ENCODE measurements at places on chromosomes 11 and 22.

- DNase-seq, result no peak
Measured at GRCh38 chr11:30991376-30991775, 378.2 kb downstream of the DCDC1 start.

DNA sequence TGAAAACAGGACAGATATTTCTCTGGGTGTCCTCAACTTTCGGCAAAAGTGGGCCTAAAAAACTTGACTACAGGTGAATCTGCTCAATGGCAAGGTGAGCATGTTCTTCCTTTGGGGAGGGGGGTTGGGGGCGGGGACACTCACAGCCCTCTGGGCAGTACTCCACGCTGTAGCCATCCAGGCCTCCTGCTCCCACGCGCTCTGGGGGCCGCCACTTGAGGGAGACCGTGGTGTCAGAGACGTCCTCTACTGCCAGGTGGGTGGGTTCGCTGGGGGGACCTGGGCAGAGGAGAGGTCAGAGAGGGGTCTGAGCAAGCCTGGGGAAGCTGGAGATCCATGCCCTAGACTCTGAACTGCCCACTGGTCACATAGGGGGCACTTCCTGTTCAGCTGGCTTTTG is 16.8 kb downstream of the MYBPC3 start:
- DNase-seq, result no peak

DNA sequence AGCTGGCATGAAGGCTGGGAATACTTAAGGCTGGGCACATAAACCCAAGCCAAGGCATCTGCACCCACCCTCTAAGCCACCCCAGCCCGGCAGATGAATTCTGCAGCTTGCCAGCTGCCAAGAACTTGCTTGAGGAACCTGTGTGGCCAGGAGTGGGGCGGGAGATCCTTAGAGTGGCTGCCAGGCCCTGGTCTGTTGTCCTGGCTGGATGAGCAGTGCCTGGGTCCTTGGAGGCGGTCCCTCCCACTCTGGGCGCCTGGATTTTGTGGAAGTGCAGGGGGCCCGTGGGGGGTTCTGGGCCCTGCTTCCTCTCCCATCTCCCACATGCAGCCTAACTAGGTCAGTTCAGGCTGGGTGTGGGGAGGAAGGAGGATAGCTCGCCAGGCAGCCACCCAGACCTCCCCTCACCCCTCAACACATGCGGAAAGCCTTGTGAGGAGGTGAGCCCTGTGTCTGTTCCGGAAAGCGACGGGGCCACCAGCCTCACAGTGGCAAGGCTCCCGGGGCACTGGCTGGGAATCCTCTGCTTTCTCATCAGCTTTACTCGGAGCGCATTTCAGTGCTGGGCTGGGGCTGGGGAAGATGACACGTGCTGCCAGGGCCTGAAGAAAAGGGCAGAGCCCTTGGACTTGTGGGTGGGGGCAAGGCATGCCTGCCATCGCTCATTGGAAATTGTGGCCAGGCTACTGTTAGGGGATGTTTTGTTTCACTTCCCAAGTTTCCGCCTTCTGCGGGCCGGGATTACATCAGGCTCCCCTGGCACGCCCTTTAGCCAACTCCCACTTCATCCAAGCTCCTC is 8.4 kb downstream of the DAGLA start:
- peak; percentile 80 for DNase-seq

DNA sequence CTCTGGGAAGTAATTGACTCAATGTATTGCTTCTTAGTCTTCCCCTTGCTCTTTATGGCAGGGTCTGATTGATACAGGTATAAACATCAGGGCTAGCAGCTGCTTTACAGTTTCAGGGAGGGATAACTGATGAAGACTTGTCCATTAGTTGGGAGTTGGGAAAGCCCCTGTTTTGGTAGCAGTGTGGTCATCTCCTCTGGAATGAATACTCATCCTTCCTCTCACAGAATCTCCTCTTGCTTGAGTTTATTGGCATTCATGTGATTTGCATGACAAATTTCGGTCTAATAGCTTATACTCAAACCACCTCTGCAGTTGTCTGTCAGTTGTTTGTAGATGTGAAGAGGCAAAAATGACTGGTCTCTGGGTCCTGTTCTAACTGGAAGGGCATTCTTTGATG is 79.7 kb downstream of the FAT3 start:
- DNase-seq, result no peak

DNA sequence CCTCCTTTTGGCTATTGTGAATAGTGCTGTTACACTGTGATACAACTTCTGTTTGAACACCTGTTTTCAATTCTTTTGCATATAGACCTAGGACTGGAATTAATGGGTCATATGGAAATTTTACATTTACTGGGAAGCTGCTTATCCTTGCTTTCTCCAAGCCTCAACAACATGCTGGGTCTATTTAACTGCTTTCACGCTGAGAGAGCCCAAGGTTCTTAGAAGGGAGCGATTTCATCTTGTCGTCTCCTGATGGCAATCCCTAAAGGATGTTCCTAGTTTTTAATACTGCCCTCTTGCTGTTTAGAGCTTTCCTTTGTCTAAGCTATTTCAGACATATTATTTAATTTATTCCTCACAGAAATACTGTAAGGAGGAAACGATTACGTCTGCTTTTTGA is 15.5 kb downstream of the IRAG1 start:
- no peak for DNase-seq

- no peak for DNase-seq
Measured at GRCh38 chr22:22519591-22519990, 479 bp downstream of the ZNF280A start.

GRCh38 chr11:67314218-67314617 is 10.9 kb downstream of the SSH3 start:
- no peak for DNase-seq

DNA sequence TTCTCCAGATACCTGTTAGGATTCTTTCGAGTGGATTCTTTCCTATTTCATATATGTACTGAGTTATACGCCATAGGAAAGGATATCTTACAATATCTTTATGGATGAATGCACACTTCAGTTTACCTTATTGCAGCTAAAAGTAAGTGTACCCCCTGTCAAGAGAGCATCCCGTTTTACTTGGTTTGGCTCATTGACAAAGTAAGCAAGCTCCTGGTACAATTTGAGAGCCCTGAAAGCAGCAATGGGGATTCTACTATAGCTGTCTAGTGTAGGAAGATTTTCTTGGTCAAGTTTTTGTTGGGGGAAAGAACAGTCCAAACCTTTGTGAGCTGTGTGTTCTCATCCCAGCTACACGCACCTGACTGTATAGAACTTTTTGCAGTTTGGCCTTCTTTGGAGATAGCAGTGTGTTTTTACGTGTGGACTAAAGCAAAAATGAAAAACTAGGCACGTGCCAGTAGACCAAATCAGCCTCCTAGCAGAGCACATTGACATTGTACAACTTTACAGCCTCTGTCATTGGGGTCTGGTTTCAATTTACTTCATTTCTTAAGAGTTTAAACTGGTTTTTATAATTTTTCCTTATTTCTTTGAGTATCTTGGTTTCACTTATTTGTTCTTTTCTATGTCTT is 44.0 kb downstream of the PPP6R3 start:
- no peak for DNase-seq

DNA sequence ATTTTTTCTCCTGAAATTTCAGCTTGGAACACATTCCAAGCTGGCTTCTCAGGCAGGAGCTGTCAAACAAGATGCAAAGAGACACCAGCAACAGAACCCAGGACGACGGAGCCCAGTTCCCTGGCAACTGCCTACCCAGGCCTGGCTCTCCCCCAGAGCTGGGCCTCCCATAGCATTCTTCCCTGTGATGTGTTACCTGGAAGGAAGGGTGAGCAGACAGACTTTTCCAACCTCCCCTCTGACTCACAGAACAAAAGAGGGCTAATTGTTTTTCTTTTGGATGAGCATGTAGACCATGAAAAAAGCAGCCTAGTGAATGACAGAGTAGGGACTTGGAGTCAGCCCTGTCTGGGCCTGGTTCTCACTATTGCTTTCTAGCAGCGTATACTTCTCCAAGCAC is 55.3 kb upstream of the BMAL1 start:
- DNase-seq, result no peak

DNA sequence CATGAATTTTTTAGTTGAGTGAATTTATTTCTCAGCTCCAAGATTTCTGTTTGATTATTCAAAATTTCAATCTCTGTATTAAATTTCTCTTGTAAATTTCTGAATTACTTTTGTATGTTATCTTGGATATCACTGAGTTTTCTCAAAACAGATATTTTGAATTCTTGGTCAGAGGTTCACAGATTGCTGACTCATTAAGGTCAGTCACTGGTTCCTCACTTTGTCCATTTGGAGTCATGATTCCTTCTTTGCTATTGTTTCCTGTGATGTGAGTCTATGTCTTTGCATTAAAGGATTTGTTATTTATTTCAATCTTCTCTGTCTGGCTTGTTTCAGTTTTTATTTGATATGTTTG is 10.2 kb upstream of the IL17RA start:
- DNase-seq, result no peak

GRCh38 chr11:46898396-46899095 is 19.8 kb downstream of the LRP4 start:
- DNase-seq, result no peak

GRCh38 chr11:130029137-130029536 is 26.5 kb upstream of the PRDM10 start:
- DNase-seq, result no peak

DNA sequence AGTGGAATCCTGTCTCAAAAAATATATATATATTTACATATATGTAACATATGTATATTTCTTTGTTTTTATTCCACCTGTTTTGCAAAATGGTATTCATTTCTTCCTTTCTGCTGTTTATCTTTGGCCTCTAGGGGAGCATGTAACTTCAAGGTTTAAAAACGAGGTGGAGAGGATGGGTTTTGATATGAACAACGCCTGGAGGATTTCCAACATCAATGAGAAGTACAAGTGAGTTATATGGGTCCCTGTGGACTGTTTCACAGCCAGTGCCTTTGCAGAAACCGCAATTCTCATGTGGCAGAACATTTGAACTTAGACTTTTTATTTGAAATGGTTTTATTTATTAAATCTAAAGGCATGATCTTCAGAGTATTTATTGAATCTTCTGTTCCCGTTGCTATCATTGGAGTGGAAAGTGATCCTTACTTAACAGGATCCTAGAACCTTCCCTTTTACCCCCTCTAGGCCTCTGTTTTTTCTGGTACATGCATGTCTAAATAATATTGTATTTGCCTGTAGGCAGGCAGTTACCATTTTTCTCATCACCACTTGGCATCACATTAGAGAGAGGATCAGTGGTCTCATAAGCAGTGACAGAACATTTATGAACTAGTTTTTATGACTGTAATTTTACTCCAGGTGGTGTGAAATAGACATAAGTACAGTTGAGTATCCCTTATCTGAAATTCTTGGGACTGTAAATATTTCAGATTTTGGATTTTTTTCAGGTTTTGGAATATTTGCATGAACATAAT is 81.5 kb upstream of the HORMAD2 start:
- no peak for DNase-seq

All from Kasumi-1 (cell line).